ENCODE measurements at places on chromosomes 2 and 18. TPM values are rescaled to one million over a fixed set of nuclear protein-coding genes. Genes with fewer than 3 reads are reported as not detected.
A peak's percentile ranks its signal among the peaks of the same experiment; 100 is the strongest.

GRCh38 chr2:180578441-180578840, 402.0 kb upstream of the UBE2E3 start:
- DNase-seq = no peak

GRCh38 chr2:105809723-105810122, 65.0 kb downstream of the NCK2 start:
- DNase-seq = no peak

- no peak for DNase-seq
Observed at GRCh38 chr18:77113361-77114151, 19.0 kb downstream of the MBP start.

DNA sequence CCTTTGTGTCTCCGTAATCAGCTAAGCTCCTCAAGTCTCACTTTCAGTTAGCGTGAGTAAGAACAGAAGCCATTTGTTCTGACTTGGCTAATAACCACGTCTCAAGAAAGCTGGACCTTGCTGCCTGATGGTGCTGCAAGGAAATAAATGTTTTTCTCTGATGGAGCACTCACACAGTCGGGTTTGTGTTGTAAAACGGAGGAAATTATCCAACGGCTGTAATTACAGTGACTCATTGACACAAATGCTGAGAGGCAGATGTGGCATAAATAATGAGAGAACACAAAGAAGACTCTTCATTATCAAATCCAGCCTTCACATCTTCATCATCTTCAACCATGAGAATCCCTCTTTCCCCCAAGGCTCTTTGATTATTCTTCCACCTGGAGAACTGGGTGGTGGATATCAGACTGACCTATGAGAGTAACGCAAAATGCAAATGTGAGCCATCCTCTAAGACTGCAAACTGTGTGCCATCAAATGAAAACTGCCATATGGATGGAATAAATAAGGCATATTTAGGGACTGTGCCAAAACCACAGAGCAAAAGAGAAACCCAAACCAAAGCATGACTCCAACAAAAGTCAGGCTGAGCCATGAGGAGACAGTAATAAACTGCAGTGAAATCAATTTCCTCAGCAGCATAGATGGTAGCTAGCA, 252.6 kb downstream of the RND3 start:
- DNase-seq = peak; percentile 27

- DNase-seq = peak; percentile 61
Observed at GRCh38 chr18:55322178-55322735, 265.7 kb downstream of the TCF4 start.

DNA sequence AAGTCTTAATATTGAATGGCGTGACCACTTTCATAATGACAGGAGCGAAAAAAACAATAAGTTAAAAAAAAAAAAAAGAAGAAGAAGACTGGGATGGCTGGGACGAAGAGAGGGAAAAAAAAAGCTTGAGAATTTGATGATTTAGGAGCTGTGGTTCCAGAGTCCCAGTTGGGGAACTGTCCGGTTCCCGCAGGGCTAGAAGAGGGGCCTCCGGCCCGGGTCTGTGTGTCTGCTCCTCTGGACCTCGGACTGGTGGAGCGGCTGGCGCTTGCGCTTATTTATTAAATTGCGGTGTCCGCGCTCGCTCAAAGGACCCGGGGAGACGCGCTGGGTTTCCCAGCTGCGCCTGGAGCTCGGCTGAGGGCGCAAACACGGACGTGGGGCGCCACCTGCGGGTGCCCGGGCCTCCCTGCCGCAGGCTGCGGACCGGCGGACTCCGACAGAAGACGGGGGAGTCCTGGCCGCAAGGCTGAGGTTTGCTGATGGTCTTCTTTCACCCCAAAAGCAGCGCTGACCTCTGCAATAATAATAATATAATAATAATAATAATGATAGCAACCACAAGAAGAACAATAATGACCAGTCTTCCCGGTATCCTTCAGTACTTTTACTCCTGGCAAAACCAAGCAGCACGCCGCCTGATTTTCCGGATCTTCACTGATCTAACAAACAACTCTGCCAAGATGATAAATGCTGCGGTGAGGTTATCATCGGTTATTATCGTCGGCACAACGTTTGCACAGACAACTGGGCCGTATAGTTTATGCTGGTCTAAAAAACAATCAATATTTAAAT, at the start of gene CBLN2:
TSS of gene CBLN2 (minus strand) at position 251 of the 795 bp plus-strand sequence. CDS start 2,182 bp downstream, outside the sequence.
- DNase-seq = peak; percentile 36

DNA sequence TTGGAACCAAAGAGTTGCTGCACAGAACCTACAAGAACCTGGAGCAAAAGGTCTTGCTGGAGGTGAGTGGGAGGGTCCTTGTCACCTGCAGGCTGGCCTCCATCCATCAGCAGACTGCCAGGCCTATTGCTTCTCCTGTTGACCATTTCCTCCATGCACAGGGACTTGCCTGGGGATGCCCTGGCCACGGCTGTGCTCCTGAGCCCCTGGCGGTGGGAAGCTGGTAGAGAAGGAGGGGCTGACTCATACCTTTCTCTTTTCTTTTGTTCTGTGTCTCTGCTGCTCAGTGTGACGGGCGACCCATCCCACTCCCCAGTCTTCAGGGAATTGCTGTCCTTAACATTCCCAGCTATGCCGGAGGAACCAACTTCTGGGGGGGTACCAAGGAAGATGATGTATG, 102.6 kb downstream of the DGKD start:
- no peak for DNase-seq

DNA sequence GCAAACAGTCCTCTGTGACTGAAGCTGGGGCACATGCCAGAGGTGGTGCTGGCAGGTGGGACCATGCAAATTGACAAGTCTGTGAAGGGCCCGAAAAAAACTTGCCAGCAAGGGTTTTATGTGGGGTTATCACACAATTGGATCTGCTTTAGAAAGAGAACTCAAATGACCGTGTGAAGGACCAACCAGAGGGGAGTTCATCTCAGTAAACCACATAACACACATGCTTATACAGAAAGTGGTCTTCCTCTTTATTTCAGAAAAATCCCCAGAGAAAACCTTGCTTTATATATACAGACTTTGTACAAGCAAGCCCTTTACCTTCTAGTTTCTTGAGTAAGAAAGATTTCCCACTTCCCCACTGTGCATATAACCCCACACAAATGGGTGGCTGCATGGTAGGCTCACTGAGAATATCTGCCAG, 46.7 kb downstream of the KIDINS220 start:
- DNase-seq = no peak

DNA sequence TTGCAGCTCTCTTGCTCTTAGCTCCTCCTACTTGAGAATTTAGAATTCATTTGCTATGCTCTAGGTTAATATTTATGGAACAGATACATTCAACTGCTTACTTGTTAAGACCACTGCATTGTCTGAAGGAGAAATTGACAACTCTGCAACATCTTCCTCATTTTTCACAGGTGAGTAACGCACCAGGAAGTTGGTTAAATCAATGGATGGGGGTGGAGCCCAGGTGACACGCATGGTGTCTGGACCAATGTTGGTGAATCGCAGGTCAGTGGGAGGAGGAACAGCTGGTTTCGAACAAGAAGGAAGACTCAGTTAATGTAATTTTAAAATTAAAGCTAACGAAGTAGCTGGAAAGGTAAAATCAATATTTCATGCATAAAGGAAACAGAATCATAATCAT, 44.3 kb downstream of the FN1 start:
- no peak for DNase-seq

GRCh38 chr2:153388246-153388645, 90.3 kb downstream of the RPRM start:
- DNase-seq = no peak

DNA sequence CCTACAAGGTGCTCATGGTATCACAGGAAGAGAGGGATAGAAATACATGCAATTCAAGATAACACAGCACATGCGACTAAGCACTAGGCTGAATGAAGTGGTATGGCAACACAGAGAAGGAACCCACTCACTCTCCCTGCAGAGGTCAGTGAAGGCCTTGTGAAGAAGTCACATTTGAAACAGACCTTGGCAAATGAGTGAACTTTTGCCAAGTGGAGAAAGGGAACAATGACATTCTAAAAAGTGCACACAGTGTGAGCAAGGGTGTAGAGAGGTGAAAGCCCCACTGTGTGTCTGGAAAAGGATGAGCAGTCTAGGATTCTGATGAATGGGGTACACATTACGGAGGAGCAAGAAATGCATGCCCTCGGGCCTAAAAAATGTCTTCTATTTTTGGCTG, 23.3 kb downstream of the KLF7 start:
- no peak for DNase-seq

DNA sequence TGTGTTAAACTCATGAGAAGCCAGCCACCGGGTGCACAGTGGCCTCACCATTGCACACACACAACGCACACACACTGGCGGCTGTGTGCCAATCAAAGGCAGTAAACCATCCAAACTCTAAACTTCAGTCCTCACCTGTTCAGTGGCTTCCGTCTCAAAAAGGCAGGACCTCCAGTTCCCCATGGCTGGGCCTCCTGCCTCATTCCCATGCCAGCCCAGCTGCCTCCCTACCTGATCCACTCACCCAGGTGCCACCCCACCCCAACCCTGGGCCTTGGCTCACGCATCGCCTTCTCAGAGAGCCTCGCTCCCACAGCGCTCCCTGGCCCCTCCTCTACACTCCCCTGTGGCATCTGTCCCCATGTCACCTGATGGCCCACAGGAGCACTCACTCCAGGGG, 190.9 kb downstream of the EIPR1 start:
- DNase-seq = no peak

- no peak for DNase-seq
Observed at GRCh38 chr18:10240973-10241372, 213.5 kb upstream of the APCDD1 start.

- DNase-seq = no peak
Observed at GRCh38 chr2:209653134-209653533, 118.5 kb upstream of the UNC80 start.

- no peak for DNase-seq
Observed at GRCh38 chr18:51426996-51427395, 229.5 kb upstream of the MEX3C start.

DNA sequence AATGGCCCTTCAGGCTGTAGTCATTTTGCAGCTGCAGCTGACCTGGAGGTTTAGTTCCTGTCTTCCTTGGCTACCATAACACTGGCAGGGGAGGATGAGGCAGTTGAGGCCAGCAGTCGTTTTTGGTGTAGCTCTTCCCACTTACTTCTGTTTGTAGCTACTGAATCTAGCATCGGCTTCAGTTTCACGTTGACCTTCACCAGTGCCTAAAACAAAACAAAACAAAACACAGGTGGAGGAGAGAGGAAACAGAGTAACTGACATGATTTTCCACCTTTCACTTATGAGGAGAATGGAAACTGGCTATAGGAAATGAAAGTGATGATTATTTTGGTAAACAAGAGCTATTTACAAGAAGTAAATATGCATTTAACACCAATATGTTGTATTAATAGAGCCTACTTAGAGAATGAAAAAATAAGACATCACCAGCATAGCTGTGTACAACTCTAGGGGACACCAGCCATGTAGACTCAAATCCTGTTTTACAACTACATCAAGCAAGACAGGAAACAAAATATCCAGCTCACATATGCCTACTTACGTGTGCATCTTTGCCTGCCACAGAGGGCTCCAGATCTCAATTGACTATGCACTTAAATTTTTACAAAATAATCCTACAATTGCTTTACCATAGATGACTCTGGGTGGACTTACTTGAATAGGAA, 236.9 kb downstream of the AGPS start:
- no peak for DNase-seq

- no peak for DNase-seq
Observed at GRCh38 chr2:224831530-224831929, 115.4 kb upstream of the CCDC195 start.

- DNase-seq = peak; percentile 81
Observed at GRCh38 chr18:10519999-10520935, 5.6 kb upstream of the NAPG start.

DNA sequence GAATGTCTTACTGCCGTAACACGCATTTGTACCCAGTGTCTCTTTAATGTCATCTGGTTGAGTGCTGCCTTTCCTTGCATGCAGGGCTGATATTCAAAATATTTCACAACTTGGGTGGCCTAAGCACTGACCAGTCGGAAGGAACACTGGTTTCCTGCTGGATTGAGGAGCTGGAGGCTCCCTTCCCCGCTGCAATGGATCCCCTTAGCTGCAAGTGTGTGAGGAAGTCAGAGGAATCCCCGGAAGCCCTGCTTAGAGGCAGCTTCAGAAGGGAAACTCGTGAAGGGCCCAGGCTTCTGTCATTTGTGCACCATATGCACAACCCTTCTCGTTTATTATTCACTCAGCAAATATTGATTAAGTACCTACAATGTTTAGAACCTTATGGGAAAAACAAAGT, 33.2 kb upstream of the SP3 start:
- DNase-seq = no peak

DNA sequence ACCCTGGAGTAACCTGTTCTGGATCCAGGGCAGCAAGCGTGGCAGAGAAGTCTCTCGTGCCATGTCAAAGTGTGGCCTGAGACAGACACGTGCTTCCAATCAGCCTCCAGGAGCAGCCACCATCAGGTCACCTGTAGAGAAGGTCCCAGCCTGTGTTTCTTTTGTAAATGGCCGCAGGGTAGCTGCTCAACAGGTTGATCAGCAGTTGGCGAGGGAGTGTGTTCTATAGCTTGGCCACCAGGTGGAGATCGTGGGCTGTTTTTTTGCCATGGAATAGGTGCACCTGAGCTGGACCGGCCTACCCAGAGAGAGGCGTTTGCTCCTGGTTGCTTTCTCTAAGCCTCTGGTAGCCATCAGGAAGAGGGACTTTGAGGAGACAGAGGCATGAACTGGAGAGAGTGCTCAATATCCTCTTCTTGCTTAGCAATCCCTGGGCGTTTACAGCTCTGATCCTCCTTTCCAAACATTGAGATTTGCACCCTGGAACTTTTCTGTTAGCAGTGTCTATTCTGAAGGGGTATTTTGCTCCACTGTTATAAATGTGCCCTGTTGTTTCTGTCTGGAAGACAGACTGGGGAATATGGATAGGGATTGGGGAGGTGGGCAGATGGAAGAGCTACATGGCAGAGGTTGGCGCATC, 34.2 kb upstream of the EN1 start:
- peak; percentile 74 for DNase-seq

- no peak for DNase-seq
Observed at GRCh38 chr2:204862809-204863208, 317.5 kb downstream of the PARD3B start.

GRCh38 chr2:60215386-60215901, 338.0 kb downstream of the BCL11A start:
- peak; percentile 55 for DNase-seq

GRCh38 chr2:232523682-232524597, 2.0 kb upstream of the CHRND start:
- DNase-seq = peak; percentile 41

GRCh38 chr2:71941726-71942525, 205.7 kb downstream of the CYP26B1 start:
- no peak for DNase-seq

Gene CCDC74A
- 2.0 TPM for total RNA-seq

Gene SLC16A14
- total RNA-seq = 7.9 TPM

Gene MYOM1
- 2.8 TPM for total RNA-seq

Gene ELOA2
- not detected for total RNA-seq

Gene STPG4
- 0.21 TPM for total RNA-seq

Gene ATP9B
- total RNA-seq = 20.4 TPM

Gene CTAGE1
- total RNA-seq = not detected

Gene UNC80
- total RNA-seq = not detected

Gene LBH
- 16.1 TPM for total RNA-seq

Data from colonic mucosa (tissue), 4 donors.